ENCODE measurements at places on chromosomes 6 and 20.

DNA sequence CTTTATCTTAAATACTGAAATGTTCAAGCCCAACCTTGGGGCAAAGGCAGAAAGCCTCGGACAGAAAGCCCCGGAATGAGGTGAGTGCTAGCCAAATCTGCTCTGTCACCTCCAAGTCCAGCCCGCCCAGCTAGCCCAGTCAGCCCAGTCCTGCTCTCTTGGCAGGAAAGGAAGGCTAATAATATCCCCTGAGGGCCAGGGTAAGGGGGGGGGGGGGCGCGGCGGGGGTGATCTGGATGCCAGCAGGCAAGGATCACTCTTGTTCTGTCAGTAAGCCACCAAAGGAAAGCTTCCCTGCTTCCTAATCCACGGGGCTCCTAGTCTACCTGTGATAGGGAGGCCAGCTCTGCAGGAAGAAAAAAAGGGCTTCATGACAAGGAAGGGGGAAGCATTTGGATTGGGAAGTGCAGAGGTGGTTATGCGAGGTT, 1.1 kb downstream of the NDRG3 start:
- DNase-seq = no peak

DNA sequence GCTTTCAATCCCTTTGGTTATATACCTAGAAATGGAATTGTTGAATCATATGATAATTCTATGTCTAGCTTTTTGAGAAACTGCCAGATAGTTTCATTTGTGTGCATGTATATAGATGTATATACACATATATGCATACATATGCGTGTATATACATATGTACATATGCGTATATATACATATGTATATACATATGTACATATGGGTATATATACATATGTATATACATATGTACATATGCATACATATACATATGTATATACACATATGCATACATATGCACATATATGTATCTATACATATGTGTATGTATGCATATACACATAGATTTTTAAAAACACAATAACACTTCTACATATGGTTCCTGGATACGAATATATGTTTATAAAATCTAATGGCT, 8.4 kb downstream of the SF3B5 start:
- no peak for DNase-seq

GRCh38 chr6:83917001-83917400, 57.5 kb downstream of the CYB5R4 start:
- DNase-seq = no peak

GRCh38 chr6:26592649-26593048, 4.1 kb upstream of the ABT1 start:
- no peak for DNase-seq

DNA sequence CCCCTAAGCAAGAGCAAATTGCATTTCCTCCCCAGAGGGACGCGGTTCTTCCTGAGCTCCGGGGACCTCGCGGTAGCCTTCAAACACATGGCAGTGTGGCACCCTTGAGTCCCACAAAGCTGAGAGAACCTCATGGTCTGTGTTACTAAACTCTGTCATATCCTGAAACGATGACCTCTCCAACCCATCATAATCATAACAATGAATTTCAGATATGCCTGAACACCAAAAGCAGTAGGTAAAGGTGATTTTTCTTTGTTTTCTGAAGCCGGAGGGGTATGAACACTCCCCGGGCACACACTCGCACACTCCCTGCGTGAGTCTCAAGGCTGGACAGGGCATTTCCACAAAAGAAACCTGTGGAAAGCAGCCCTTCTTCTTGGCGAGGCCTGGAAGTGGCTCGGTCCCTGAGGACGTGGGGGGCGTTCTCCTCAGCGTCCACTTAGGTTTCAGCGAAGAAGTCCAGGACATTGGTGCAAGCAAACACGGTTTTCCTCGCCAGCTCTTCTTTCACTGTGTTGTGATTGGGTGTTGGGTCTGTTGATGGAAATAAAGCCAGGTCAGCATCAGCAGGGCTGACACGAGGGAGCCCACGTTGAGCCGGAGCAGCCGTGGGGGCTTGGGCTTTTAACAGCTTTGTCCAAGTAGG, 183.4 kb downstream of the ERMARD start:
- DNase-seq = no peak

DNA sequence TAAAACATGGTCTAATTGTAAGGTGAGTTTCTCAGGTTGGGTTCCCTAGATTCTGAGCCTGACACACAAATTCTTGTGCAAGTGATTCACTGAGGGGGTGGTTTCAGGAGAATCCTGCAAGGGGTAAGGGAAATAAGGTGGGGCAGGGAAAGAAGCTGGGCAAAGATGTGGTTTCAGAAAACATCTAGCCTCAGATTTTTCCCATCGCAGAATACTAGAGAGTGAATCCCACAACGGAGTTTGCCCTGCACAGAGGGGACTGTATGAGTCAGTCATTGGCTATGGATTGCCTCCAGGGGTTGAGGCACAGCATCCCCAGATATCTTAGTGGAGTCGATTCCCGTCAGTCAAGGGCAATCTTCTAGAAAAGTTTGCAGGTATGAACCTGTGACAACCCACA, 65.2 kb downstream of the PRL start:
- no peak for DNase-seq

GRCh38 chr6:149544646-149545257, 1.1 kb downstream of the PPIL4 start:
- DNase-seq = no peak

- DNase-seq = no peak
Measured at GRCh38 chr6:53493635-53494025, 51.3 kb downstream of the GCLC start.

DNA sequence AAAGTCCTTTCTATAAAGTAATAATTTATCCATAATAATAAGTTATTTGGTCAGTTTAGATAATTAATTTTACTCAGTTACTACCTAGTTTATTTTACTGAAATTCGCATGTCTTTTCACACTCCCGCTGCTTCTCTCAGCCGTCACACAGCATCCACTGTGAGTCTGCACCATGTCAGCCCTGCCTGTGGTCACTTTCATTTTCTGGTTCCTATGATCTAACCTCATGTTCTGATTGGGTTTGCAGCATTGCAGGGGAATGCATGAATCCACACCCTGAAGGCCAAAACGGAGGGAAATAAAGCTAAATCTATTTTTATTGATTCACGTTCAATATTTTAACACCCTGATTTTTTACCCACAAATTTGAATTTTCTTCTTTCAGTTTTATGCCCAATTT, 47.4 kb downstream of the PDE10A start:
- no peak for DNase-seq

GRCh38 chr6:133891149-133891926, 2.4 kb downstream of the TCF21 start:
- DNase-seq = no peak

DNA sequence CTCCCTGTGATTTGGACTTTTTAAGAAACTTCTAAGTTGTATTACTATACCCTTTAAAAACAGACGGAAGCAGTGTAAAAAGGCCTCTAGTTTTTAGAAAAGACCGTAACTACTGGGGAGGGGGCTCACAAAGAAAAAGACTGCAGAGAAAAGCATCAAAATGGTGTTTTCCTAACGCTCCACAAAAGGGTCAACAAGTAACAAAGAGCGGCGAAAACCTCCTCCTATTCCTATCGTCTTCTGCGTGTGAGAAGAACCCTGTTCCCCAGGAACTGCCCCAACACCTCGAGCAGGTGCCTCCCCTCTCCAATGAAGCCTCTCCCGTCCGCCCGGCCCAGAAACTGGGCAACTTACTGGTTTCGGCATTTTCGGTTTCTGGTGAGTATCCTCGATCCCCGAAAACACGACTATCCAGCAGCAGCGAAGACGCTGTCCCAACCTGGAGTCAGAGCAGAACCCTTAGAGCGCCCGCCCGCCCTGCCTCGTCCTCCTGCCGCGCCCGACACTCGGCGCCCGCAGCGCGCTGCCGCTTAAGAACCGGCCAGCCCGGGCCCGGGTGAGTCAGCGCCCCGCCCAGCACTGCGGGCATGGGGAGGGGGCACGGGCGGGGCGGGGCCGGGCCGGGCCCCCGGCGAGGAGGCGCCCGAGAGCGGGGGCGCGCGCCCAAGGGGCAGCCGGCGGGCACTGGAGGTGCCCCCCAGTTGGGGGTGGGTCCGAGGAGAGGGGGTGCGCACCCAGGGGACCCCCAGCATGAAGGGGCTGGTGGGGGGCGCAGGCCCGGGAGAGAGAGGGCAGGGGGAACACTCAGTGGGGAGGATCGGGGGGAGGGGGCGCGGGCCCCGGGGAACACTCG, 1.2 kb downstream of the EZR start:
- DNase-seq = peak; percentile 41

DNA sequence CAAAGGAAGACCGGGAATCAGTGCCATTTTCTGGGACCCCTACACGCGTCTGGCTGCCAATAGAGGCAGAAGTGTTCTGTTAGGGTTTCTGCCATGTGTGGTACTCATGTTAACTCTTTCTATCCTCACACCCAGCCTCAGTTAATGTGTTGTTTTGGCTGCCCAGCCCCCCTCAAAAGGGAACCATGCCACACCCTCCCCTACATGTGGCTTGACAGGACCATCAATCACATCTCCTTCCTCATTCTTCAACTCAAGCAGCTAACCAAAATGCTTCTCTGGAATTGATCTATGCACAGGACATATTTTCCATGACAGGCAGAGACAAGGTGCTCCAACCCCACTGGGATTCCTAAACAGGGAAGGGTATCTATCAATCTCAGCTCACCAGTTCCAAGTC, 22.0 kb downstream of the AHCY start:
- DNase-seq = no peak

DNA sequence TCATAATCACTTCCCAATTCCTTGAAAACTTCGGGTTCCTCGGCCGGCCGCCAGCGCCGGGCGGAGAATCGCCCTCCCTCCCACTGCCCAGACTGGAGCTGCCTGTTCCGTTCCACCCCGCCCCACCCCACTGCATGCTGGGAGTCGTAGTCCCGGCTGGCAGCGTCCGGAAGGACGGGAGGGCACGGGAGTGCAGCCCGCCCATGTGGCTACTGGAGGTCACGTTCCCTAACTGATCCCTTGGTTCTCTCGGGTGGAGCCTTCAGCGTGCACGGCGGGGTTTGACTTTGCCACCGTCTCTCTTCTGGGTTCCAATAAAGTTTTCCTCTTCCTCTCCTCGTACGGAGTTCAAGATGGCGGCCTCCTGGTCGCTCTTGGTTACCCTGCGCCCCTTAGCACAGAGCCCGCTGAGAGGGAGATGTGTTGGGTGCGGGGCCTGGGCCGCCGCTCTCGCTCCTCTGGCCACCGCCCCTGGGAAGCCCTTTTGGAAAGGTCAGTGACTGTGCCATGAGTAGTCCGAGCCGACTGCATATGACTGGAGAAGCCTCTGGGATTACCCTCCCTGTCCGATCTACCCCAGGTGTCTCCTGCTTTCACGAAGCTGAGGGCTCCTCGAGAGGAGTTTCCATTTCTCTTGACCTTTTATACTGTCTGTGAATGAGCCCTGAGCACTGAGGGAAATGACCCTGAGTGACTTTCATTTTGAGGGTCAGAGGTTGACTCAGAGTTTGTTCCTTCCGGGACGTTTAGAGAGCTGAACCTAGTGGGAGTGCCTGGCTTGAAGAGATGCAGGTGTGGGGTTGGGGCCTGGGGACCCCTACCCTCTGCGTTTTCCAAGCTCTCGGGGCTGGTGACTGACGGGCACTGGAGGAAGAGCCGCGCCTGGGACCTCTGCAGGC, at the start of gene AFG1L:
AFG1L (plus strand) TSS at position 328 of the 899 bp plus-strand sequence; CDS start at position 354, 26 bp downstream.
- peak; percentile 75 for DNase-seq

DNA sequence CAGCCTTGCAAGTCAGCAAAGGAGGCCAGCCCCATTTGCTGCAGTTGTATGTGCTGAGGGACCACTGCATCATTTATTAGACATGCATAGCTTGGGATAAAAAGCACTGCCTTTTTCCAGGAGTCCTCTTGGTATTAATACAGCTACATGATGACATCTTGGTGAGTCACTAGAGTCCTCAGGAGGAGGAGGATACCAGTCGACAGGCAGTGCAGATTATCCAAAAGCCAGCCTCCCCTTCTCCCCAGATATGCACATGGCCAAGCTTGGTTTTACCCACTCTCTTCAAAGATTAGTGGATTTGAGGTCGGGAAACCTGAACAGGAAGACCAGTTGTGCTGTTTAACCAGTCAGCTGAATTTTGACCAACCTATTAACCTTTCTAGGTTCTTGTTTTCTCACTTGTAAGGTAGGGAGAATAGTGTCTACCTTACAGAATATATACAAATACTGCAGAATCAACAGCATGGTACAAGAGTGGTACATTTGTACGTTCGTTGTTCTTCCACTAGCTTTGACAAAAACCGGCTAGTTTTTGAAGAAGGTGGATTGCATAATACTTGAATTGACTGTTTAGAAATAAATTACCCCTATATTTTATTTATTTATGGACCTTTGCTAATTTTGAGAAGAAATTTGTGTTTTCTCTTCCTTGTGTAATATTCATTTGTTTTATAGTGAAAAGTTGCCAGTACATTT, 31.9 kb downstream of the VAPB start:
- DNase-seq = no peak

DNA sequence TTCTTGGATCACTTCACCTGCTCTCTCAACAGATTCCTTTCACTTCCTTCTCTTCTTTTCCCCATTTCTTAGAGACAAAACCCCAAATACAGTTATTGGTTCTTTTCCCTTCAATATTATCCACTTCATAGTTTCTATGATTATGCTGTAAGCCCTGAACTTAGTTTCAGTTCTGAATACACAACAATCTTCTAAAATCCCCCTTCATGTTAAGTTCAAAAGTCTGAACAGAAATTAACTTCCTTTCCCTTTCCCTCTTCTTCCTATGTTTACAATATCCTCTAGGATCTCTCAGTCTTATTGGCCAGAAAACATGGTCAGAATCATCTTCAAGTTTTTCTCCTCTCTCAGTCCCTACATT, 57.7 kb downstream of the OGFRL1 start:
- DNase-seq = no peak

- no peak for DNase-seq
Measured at GRCh38 chr6:89180971-89181370, 35.1 kb downstream of the PM20D2 start.

- DNase-seq = no peak
Measured at GRCh38 chr6:85685713-85686112, 43.0 kb upstream of the SYNCRIP start.

DNA sequence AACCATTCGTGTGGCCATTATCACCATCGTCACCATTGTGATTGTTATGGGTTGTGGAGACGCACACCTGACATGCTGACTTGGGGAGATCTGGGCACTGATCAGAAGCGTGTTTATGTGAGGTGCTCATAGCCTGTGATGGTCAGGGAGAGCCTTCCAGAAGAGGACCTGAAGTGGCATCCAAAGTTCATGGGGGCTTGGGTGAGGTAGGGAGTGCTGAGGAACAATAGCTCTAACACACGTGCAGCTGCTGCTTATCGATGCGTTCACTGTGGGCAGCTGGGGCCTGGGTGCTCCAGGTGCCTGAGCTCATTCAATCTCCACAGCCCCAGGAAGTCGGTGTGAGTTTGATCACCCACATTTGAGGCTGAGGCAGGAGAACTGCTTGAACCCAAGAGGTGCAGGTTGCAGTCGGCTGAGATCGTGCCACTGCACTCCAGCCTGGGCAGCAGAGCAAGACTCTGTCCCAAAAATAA, 227.3 kb downstream of the PREX1 start:
- DNase-seq = no peak

GRCh38 chr6:162092816-162093502, 634.6 kb downstream of the PRKN start:
- DNase-seq = no peak
